Activated naive CD4-positive, alpha-beta T cell treated with Interleukin-2 at 50 U/mL for 16 hours (primary cell): ENCODE measurements at places on chromosomes 16 and 17.

GRCh38 chr17:80283116-80283852 is 22.6 kb downstream of the RNF213 start:
- DNase-seq: no peak

DNA sequence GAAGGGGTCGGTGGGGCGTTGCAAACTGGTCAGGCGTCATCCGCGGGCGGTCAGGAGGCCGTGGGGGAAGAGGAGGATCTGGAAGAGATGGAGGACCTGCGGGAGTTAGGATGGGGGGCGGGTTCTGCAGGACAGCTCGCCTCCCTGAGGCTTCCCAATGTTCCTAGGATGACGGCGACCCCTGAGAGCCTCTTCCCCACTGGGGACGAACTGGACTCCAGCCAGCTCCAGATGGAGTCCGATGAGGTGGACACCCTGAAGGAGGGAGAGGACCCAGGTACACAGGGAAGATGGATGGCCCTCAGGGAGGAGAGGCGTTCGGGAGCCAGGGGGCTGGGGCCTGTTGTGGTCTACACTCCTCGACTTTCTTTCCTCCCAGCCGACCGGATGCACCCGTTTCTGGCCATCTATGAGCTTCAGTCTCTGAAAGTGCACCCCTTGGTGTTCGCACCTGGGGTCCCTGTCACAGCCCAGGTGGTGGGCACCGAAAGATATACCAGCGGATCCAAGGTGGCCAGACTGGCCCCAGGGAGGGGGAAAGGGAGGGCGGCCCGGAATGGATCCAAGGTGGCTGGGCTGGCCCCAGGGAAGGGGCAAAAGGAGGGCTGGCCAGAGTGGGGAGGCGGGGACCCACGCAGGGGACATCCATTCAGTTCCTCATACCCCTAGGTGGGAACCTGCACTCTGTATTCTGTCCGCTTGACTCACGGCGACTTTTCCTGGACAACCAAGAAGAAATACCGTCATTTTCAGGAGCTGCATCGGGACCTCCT is 839 bp downstream of the PLD2 start:
- no peak for DNase-seq

DNA sequence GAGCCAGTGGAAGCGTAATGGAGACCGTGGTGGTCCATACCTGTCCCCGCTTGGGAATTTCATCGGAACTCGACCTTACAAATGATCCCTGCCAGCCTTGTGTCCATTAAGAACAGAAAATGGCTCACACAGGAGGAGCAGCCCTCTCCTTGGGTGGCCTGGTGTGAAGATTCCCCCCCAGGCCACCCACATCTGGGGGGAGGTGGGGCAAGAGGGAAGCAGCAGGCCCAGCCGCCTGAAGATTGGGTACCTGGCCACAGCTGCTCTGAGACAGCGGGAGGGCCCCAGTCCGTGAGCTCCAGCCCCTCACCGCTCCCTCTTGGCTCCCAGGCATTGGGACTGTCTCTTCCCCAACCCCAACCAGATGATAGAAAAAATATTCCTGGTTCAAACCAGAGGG is 277.8 kb upstream of the FOXF1 start:
- DNase-seq: no peak

- DNase-seq: no peak
Measured at GRCh38 chr17:67523101-67523500, 146.0 kb downstream of the PITPNC1 start.

DNA sequence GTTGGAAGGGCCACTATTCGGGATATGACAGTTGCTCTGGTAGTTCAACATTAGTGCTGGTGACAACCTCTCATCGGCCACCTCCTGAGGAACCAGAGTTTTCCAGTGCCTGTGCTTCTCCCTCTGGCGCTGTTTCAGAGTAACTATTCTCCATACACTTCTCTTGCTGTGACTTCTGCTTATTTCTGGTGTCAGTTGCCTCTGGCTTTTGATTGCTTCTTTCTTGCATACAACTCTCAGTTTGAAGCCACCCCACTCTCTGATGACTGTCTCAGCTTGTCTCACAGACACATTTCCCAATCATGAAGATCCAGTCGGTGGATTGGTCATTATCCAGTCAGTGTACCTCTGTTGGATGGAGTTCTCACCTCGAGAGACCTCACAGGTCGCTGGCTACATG is 3.4 kb upstream of the TM4SF5 start:
- no peak for DNase-seq

GRCh38 chr17:66971264-66971663 is 6.8 kb downstream of the CACNG4 start:
- no peak for DNase-seq

DNA sequence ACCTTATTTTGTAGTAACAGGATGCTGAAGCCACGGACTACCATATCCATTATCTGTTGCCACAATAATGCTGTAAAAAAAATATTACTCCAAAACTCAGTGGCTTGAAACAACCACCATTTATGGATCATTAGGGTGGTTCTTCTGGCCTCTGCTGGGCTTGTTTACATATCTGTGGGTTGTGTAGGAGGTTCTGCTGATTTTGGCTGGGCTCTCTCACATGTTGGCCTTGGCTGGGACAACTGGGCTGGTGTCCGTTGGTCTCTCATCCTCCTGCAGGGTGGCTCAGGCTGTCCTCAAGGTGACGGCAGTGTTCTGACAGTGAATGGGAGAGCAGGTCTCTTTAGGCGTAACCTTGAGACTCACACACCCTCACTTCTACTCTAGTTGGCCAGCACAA is 76.0 kb downstream of the GPR139 start:
- DNase-seq: no peak

DNA sequence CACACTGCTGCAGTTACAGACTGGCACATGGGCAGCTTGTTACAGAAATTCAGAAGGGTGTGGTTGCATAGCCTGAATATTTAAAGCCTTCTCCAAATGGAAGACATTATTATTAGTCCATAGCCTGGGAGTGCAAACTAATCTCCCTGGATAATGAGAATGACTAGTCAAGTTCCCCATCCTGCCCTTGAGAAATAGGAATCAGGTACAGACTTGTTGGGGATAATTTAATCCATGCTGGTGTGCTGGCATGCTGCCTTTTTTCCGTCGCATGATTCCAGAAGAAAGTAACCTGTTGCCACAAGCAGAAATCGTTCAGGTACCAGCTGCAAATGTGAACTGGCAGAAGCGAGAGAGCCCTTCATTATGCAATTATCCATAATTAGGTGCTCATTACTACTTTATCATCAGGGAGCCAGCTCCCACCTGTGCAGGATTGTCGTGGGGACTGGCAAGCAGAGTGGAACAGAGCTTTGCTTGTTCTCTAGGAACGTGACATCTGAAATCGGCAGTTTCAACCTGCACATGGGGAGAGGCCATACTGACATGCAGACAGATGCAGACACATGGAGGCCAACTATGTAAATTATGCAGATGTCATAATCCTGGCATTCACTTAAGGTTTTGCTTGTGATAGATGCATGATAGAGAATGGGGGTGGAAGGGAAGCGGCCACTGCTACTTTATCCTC is 419.4 kb downstream of the PMP22 start:
- DNase-seq: no peak

DNA sequence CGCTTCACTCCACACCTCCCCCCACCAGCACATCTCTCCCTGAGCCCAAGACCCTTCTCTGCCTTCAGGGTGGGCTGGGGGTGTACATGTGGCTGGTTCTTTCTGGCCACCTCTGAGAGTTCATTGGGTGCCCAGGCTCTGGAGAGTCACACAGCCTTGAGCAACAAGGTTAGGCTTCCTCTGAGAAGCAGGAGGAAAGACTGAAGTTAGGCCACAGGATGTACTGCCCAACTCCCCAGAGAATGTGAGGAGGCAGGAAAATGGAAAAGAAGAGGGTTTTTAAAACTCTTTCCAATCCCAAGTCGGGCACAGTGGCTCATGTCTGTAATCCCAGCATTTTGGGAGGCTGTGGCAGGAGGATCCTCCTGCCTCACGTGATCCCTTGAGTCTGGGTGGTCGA is 7.3 kb downstream of the PCGF2 start:
- no peak for DNase-seq

- no peak for DNase-seq
Measured at GRCh38 chr16:85062323-85062722, 34.7 kb downstream of the KIAA0513 start.

GRCh38 chr16:29698484-29699323 is 19.7 kb downstream of the QPRT start:
- no peak for DNase-seq

- no peak for DNase-seq
Measured at GRCh38 chr17:79590523-79590860, 20.4 kb downstream of the RBFOX3 start.

GRCh38 chr16:15483857-15484256 is 49.5 kb downstream of the BMERB1 start:
- no peak for DNase-seq

GRCh38 chr17:68298601-68299000 is 7.3 kb downstream of the ARSG start:
- no peak for DNase-seq

GRCh38 chr16:66587881-66588600 is 8.8 kb downstream of the CMTM2 start:
- DNase-seq: no peak

- DNase-seq: no peak
Measured at GRCh38 chr17:39483506-39483905, 22.2 kb downstream of the CDK12 start.

GRCh38 chr17:29866746-29867404 is 63.2 kb downstream of the SSH2 start:
- no peak for DNase-seq

DNA sequence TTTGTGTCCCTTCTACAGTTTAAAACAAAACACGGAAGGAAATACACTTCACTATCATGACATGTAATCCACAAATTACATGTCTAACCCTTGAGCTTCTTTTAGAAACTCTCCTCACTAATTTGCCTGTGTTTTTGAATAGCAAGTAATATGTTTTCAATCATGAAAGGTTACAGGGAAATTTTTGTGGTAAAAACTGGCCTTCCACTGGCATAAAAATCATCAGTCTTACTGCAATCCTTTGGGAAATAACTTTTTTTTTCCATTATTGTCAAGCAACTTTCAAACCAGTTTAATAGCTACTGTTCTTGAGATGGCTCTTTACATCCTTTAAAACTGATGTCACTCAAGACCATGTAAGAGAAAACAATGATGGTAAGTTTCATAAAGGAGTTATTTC is 27.0 kb downstream of the MYO1D start:
- no peak for DNase-seq

DNA sequence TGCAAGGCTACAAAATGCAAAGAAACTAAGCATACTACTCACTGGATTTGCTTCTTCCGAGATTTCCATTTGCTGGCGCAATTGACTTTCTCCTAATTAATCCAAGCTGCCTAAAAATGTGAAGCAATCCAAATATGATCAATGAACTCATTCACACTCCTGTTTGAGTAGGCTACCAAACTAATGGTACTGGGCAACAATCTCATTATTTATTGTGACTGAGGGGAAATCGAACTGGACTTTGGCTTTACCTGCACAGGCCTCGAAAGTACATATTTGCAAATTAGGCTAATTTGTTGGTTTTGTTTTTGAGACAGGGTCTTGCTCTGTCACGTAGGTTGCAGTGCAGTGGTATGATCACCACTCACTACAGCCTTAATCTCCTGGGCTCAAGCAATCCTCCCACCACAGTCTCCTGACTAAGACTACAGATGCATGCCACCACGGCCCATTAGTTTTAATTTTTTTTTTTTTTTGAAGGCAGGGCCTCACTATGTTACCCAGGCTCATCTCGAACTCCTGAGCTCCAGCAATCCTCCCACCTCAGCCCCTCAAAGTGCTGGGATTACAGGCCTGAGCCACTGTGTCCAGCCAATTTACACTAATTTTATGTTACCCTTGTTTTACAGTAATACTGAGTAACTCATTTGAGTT is 2.6 kb downstream of the ERI2 start:
- DNase-seq: no peak

- DNase-seq: no peak
Measured at GRCh38 chr17:30321314-30321713, 12.5 kb downstream of the TMIGD1 start.

GRCh38 chr17:15944759-15945526 is at the start of gene ADORA2B:
ADORA2B (plus strand) TSS chr17:15945130; CDS start chr17:15945249, 119 bp downstream.
- peak; percentile 57 for DNase-seq

- DNase-seq: no peak
Measured at GRCh38 chr16:83924686-83925085, 25.8 kb downstream of the MLYCD start.

DNA sequence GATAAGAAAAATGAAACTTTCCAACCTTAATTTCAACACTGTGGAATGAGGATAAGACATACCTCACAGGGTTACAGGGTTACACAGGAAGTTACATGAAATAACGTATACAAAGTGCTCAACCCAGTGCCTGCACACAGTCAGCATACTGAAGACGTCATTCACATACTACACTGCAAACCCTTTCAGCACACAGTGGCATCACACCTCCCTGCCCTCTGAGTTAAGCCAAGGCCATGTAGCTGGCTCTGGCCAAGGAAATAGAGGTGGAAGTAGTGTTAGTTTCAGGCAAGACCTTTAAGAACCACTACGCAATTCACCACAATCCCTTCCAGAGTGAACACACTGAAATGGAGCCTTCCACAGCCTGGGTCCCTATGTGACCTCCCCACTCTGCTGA is 46.6 kb upstream of the GSG1L start:
- DNase-seq: no peak

GRCh38 chr17:47077576-47077975 is 98.5 kb upstream of the RPRML start:
- DNase-seq: no peak

DNA sequence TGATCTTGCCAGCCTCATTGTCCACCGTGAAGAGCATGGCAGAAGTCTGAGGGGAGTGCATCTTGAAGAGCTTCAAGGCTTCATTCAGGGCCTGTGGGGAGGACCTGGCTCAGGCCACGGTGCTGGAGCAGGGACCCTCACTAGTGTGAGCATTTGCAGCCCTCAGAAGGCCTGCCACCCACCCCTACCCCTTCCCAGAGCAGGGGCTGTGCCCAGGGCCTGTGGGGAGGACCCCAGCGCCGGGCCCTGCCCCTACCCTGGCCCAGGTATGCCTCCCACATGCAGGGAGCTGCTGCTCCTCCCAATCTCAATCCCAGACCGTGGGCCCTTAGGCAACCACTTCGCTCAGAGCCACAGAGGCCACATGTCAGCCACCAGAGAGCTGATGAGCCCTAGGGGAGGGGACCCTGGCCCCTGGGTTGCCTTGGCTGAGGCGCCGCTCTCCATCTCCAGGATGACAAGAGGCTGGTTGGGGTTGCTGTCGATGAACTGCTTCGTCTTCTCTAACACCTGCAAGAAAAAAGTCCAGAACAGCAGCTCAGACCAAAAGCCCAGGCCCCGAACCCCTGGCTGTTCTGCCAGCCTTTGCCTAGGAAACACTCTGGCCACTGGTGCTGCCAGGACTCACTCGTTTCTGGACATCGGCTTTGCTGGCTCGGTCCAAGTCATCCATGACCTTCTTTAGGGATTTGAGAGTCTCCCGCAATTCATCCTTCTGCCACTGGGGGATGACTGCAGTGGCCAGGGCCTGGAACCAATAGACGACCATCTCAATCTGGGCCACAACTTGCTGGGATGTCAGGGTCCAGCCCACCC is 1.8 kb upstream of the EXOSC6 start:
- peak; percentile 41 for DNase-seq

GRCh38 chr16:11650641-11651591 is 17.3 kb upstream of the SNN start:
- no peak for DNase-seq

GRCh38 chr17:43388359-43389045 is 10.3 kb upstream of the ARL4D start:
- peak; percentile 90 for DNase-seq

GRCh38 chr16:85171759-85172454 is 59.6 kb upstream of the CIBAR2 start:
- no peak for DNase-seq

- DNase-seq: no peak
Measured at GRCh38 chr17:32156656-32157055, 14.4 kb downstream of the RHOT1 start.
